ENCODE measurements at places on chromosomes 5 and 9. TPM values are rescaled to one million over a fixed set of nuclear protein-coding genes. Genes with fewer than 3 reads are reported as not detected.

- no peak for DNase-seq
Observed at GRCh38 chr9:102911185-102911584, 83.9 kb upstream of the CYLC2 start.

The ZNF462 gene
- 23.0 TPM for total RNA-seq

GRCh38 chr9:34663303-34663605, 797 bp upstream of the CCL27 start:
- DNase-seq, result no peak

- DNase-seq, result peak; percentile 60
Observed at GRCh38 chr9:127214421-127215267, 49.9 kb upstream of the GARNL3 start.

DNA sequence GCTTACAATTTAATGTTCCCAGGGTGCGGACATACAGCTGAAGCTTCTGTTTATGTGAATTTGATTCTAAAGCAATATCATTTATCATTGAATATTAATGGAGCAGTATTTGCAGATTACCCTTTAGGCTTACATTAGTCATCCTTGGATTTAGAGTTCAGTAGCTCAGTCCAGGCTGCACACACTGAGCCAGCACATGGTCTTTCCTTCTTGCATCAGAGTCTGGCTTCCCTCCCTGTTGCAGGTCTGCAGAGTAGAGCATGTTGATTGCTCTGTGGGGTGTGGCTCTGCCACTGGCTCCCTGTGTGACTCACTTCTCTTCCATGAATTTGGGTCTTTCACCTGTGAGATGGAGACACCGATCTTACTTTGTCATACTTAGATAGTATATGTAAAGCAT, 36.8 kb downstream of the NSG2 start:
- DNase-seq, result no peak

The ASPN gene
- total RNA-seq, result 4.5 TPM

The ACTL7A gene
- total RNA-seq, result not detected
